ENCODE measurements at places on chromosomes 11 and 22.

- peak; percentile 5 for DNase-seq
Observed at GRCh38 chr22:43228330-43228729, 41.4 kb upstream of the TTLL12 start.

- DNase-seq = no peak
Observed at GRCh38 chr11:82373781-82374542, 359.7 kb downstream of the FAM181B start.

GRCh38 chr11:73358071-73358470 lies 18.1 kb upstream of the RELT start:
- DNase-seq = no peak

DNA sequence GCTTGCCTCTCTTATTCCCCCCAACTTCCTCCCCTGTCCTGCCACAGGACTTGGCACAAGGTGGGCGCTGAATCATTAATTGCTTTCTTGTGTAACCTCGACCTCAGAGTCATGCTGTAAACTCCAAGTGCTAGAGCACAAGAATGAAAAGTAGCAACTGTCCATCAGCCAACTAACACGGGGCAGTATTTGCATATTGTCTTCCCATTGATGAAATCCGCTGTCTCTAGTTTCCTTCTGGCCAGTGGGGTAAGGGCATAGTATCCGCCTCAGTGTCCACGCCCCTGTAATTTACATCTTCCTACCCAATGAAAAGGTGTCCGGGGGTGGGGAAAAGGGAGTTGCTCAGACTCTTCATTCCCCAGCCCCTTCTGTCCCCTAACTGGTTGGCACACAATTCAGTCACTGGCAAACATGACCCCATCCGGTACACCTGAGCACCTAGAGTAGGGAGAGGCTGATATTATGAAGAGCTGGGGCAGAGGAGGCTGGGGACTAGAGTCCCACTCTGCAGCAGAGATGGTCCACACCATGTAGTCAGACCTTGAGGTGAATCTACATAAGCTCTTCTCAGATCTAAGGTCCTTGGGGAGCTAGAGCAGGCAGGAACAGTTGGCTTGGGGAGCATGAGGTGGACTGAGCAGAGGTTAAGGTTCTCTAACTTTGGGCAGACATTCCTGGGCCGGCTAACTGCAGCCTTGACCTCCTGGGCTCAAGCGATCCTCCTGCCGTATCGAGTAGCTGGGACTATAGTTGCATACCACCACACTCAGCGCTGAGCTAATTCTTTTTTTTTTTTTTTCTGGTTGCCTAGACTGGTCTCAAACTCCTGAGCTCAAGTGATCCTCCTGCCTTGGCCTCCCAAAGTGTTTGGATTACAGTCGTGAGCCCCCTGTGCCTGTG lies 6.8 kb upstream of the GGA1 start:
- DNase-seq = peak; percentile 67

DNA sequence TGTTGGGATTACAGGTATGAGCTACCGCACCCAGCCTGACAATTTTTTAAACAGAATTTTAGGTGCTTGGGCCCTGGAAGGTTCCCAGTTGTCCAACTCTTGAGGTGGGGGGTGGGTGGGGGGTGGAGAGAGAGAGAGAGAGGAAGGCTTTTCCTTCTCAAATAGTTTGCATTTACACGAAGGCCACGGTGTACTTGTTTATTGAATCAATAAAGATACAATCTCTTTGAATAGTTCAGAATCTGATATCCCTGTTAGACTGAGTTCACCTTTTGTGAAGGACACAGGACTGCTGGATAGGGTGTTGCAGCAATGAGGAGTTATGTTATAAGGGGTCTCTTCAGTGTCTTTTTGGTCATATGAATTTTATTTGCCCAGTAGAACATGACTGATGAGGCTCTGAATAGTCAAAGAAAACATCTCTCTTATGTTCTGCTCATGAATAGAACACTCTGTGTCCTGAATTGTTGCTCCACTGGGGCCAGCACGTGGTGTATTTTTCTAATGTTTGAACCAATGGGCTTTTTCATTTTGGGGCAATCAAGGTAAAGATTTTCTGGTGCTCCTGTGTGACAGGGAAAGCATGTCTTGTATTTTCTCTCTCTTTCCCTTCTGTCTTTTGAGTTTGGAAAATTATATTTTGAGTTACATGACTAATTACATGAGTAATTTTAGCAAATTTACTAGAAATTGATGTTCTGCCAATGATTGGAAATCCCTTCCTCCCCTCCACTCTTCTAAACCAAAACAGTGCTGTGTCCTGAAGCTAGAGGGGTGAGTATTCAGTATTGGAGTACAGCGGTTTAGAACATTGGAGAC lies 61.7 kb downstream of the PTPRJ start:
- no peak for DNase-seq

GRCh38 chr22:26174280-26174679 lies 5.0 kb downstream of the SEZ6L start:
- peak; percentile 3 for DNase-seq

- peak; percentile 65 for DNase-seq
Observed at GRCh38 chr11:128884703-128885338, 6.3 kb upstream of the KCNJ5 start.

DNA sequence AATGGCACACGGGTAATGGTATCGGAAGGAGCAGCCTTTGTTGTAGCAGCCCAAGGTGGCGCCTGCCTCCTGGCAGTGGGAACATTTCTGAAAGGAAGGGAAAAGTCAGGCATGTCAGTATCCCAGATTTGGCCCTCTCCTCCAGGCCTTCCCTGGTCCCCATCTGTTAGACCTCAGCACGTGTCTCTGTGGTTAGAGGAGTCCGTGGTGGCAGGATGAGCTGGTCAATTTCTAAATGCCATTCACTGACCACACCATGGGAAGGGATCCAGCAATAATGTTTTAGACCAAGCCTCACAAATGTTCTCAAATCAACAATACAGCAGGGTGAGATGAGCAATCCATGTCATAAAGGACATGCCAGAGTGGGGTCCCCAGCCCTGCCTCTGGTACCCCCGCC lies 49.0 kb upstream of the CYP2D6 start:
- DNase-seq = peak; percentile 94

- DNase-seq = peak; percentile 74
Observed at GRCh38 chr11:10604340-10604748, 35.9 kb upstream of the LYVE1 start.

DNA sequence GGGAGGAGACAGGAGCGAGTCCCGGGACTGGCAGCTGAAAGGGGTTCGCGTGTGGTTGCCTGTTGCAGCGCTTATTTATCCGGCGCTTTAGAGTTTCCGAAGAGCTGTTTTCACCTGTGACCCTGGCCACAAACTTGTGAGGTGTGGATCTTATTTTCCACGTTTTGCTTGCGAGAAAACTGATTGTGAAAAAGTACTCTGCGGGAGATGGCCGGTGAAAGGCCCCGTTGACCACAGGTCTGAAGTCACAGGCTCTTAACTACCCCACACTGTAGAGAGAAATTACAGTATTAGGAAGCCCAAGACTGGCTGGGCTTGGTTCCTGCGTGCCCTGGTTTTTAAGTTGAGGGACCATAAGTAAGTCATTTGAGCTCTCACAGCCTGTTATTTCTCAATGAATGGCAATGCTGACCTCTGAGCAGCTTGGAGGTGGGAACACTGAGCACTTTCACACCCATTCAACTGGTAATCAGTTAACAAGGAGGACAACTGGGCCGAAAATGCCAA lies 379 bp upstream of the RAB38 start:
- peak; percentile 12 for DNase-seq

- DNase-seq = no peak
Observed at GRCh38 chr11:134463716-134464115, 51.7 kb upstream of the B3GAT1 start.

DNA sequence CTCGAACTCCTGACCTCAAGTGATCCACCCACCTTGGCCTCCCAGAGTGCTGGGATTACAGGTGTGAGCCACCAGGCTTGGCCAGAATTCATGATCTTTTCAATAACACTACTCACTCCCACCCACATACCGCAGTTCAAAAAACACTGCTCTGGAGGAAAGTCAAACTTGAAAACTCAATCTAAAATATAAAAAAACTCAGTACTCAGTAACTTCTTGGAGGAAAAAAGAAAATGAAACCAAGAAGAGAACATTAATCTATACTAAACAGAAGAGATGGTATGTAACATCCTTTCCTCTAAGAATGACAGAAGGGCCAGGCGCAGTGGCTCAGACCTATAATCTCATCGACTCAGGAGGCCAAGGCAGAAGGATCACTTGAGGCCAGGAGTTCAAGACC lies 58.3 kb downstream of the MRTFA start:
- DNase-seq = no peak

DNA sequence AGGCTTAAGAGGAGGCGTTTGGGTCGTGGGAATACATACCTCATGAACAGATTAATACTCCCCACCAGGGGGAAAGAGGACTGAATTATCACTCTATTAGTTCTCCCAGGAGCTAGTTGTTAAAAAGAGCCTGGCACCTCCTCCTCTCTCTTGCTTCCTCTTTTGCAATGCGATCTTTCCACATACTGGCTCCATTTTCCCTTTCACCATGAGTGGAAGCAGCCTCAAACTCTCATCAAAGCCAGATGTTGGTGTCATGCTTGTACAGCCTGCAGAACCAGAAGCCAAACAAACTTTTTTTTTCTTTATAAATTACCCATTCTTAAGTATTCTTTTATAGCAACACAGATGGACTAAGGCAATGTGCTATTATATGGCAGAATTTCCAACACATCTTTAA lies 258.5 kb downstream of the FAM76B start:
- DNase-seq = peak; percentile 93

DNA sequence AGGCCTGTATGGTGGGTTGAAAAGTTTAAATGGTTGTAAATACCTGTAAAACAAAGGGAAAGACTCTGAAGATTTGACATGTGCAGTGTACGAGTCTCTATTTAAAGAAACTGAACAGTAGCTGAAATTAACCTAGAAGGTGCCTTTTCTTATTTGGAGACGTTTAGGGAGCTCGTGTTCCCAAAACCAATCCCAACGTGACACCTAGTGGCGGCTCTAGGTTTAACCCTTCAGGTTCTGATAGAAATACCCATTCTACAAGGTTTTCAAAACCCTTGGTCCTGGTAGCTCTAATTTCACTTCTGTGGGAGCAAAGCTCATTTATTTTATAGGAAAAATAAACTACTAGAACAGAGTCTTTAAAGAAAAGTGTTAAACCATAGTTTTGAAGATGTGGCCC lies 258.3 kb downstream of the LRRC4C start:
- DNase-seq = no peak

Data from AG10803 (cell line).